Esophagus mucosa (tissue), 1 donor: ENCODE measurements at places on chromosomes 7 and 10. TPM values are rescaled to one million over a fixed set of nuclear protein-coding genes. Genes with fewer than 3 reads are reported as not detected.

DNA sequence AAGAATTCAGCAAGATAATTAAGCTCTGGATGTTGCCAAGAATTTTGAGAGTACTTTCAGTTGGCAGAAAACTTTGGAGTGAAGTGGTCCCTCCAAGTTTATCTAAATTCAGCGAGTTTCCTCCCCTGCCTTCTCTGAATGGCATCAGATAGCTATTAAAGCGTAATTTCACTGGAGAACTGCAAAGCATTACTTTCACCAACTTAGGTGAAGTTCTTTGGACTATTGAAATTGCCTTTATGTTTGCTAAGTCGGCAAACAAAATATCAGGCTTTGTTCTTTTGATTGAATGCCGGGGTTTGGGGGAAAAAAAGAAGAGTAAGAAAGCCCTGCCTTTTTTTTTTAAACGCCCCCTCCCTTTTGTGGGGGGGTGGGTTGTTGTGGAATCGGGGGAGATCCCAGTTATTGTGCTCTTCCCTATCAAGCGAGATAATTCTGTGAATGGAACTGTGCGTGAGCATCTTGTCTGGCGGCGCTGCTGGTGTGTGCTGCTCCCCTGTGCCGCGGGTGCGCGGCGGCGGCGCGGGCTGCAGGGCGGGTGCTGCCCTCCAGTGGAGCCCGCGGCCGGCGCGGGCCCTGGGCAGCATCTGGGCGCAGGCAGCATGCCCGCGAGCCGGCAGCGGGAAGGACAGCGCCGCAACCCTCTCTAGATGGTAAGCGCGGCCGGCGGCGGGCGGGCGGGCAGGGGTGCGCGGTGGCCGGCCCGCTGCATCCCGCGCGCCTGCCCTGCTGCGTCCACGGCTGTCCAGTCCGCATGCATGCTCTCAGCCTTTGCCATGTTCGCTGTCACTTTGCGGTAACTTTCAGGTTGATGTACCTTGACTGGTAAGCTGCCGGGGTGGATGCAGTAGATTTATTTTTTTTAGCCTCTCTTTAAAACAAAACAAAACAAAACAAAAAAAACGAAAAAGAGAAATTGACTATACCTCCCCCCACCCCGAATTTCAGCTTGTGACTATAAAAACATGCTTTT is 176.5 kb downstream of the TCF7L2 start:
- peak; percentile 99 for ATAC-seq

The ZNF862 gene
- 7.3 TPM for total RNA-seq

DNA sequence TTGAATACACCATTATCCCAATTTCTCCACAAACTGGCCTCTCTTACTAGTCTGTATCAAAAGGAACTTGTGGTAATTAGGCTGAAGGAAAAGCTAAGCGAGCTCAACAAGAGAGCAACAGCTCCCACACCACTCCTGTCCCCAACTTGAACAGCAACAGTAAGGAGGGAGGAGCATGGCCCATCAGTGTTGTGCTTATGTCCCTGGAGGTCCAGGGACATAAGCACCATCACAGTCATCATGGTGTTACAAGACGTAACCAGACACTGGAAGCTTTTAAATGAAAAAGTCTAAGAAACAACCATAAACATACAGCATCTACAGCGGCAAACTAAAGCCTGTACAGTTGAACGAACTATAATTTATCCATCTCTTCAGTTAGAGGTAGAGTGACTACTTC is 989 bp downstream of the ERLIN1 start:
- no peak for ATAC-seq

- ATAC-seq = peak; percentile 38
These were observed 85.5 kb downstream of the SLC25A13 start for GRCh38 chr7:96236198-96237039.

The ADAM22 gene
- total RNA-seq = 0.24 TPM

The CHST3 gene
- 9.0 TPM for total RNA-seq

The PCGF6 gene
- 4.5 TPM for total RNA-seq

DNA sequence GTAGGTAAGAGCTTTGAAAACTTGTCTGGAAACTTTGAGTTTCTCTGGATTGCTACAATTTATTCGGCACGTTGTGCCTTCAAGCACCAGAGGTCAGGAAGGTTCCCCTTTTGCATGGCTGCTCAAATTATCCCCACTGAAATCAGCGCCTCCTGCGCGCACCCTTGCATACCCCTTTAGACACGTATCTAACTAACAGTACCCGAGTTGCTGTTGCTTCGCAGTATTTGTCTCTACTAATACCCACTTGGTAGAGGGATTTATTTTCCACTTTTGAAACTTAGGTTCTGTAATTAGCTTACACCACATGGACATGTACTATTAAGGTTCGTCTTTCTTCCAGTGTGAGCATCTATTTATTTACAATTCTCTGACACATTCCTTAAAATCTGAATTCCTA is 1.6 kb downstream of the MEOX2 start:
- no peak for ATAC-seq

DNA sequence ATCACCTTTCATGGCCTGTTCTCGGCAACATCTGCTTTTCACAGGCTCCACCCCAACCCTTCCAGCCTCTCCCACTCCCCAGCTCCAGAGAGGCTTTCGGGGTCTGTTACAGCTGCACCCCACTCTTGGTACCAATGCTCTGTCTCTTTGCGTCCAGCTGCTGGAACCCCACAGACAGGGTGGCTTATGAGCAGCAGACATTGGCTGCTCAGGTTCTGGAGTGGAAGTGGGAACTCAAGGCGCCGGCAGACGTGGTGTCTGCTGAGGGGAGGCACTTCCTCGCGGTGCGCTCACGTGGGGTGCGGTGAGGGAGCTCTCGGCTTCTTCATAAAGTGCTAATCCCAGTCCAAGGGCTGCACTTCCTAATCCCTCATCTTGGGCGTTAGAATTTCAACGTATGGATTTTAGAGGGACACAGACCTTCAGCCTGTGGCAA is 185.7 kb downstream of the ELFN1 start:
- ATAC-seq = no peak

The GPAM gene
- 3.8 TPM for total RNA-seq

DNA sequence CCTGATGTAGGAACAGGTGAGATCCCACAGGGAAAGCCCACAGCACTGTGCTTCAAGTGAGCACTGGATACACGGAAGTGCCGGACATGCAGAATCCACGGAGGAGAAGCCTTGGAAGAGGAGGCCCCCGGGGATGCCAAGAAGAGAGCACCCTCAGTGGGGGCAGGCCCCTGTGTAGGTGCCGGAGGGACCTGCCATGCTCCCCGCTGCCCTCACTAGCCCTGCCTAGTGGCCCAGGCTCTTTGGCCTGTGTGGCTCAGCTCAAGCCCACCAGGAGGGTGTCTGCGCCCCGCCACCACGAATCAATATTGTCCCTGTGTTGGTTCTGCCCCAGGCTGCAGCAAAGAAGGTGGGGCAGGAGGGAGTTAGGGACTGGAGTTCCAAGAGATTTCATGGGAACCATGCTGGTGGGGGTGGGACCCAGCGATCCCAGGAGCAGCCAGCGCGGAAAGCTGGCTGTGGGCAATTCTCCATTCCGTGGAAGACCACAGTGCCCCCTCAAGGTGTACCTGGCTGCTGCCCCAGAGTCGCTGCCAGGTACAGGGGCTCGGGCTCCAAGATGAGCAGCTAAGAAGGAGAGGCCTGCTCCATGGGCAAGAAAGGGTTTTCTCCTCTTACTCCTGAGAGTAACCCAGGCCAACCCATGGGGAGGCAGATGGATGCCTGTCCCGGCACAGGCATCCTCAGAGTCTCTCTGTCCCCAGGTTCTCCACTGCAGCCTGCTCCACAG is 34.9 kb upstream of the LEP start:
- ATAC-seq = no peak

DNA sequence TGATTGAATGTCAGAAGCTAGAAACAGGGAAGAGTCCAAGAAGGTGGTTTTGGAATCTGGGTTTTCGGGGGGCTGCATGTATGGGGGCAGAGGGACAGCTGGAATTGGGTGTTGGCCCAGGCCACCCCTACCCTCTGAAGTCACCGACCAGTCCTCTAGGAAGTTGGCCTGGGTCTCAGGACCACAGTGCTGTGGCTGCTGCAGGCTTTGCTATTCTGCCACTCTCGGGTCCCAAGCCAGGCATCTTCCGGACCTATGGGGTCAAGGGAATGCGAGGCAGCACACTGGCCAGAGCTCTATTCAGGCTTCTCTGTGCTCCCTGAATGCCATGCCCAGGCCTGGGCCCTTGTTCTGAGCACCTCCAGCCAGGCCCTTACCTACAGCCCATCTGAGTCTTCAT is 13.2 kb downstream of the FGF8 start:
- ATAC-seq = no peak

DNA sequence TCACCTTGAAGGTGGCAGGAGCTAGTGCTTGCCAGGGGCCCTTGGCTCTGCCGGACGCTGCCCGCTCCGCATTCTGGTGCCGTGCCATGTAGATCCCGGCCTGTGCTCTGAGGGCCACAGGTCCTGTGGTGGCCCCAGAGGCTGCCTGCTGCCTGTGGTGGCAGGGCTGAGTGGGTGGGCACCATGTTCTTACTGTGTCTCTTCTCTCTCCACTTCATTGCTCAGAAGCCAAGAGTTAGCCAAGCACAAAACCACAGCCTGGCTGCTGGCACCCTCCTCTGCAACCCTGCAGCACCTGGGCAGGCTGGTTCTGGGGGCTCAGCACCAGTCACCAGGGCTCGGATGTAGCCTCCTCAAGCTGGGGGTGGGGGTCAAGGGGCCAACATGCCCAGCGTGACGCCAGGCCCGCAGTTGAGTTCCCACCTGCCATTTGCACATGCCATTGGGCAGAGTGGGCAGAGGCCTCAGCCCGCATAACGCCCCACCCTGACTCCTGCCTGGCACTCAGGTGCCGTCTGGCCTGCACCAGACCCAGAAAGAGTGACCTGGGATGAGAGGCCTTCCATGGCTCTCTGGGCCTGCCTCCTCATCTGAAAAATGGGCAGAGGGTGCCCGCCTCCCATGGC is 16.3 kb downstream of the ZMIZ1 start:
- ATAC-seq = no peak

The SH2D4B gene
- total RNA-seq = 0.04 TPM

The AGR2 gene
- total RNA-seq = 7.5 TPM

- no peak for ATAC-seq
These were observed 19.7 kb downstream of the TSPAN12 start for GRCh38 chr7:120838281-120838682.

- ATAC-seq = no peak
These were observed 105.1 kb upstream of the GPR22 start for GRCh38 chr7:107364787-107365186.

DNA sequence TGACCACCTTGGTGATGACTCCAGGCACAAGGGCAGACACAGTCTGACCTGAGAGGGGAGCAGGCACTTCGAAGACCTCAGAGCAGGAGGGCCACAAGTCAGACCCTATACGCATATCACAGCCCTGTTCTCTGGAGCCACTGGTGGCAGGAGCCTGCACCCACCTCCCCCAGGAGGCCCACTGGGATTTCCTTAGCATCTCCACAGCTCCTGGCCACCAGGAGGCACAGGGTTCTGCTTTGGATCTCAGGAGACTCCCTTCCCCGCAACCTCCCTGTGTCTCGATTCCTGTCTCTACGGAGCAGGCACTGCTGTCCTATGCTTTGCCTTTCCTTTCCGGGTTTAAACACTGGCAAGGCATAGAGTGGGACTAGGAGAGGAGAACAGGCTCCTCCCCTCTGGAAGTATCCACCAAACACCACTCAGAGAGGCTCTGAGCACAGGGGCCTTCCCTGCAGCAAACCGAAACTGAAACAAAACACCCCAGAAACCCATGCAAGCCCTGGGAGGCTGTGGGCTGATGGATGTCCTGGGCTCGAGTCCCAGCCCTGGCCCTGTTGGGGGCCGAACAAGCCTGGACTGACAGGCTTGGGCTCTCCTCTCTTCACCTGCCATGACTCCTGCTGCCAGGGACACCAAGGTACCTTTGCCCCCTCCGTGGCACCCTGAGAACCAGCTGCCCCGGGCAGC is 166.3 kb downstream of the NEURL1 start:
- ATAC-seq = peak; percentile 54

- ATAC-seq = peak; percentile 42
These were observed 79.6 kb downstream of the PTEN start for GRCh38 chr10:87942884-87943527.

DNA sequence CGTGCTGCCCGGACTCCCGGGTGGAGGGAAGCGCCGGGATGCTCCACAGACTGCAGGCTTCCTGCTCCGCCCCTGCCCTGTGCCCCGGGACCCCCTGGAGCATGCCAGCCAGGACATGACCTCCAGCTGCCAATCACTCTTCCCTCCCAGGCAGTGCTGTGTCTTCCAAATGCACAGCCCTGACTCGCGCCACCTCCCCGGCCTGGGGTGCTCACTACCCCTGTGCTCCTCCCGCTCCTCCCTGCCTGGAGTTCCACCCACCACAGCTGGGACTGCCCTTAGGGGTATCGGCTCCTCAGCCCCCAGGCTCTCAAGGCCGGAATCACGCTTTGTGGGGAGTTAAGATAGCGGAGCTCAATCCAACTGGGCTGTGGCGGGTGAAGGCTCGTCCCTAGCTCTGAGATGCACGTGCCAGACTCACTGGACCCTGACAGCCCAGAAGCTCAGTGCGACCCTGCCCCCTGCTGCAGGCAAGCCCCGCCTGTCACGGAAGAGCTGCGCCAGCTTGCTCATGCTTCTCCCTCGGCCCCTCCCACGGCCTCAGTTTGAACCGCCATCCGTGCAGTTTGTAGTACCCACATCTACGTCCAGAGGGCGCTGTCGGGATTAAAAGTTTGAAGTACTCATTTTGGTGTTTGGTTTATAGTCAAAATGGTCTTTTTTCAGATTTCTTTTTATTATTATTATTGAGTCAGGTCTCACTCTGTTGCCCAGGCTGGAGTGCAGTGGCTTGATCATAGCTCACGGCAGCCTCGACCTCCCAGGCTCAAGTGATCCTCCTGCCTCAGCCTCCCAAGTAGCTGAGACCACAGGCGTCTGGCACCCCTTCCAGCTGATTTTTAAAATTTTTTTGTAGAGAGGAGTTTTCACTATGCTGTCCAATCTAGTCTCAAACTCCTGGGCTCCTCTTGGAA is 142.5 kb upstream of the TCERG1L start:
- ATAC-seq = peak; percentile 76

- ATAC-seq = peak; percentile 62
These were observed 55.1 kb downstream of the FAM53B start for GRCh38 chr10:124688889-124689670.

DNA sequence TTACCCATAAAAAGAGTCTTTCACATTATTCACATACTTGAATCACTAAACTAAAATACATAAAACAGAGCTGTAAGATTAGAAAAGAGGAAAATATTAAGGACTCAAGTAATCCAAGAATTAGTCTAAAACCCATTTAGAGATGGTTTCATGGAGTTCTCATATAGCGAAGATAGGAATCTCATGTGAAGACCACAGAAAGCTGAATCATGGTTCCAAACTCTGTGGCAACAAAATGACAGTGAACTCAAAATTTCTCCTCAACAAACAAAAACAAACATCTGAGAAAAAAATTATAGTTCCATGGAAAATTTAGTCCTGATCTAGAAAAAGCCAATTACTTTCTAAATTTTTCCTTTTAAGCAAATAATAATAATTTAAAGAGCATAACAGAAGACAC is 34.6 kb downstream of the BAZ1B start:
- no peak for ATAC-seq

DNA sequence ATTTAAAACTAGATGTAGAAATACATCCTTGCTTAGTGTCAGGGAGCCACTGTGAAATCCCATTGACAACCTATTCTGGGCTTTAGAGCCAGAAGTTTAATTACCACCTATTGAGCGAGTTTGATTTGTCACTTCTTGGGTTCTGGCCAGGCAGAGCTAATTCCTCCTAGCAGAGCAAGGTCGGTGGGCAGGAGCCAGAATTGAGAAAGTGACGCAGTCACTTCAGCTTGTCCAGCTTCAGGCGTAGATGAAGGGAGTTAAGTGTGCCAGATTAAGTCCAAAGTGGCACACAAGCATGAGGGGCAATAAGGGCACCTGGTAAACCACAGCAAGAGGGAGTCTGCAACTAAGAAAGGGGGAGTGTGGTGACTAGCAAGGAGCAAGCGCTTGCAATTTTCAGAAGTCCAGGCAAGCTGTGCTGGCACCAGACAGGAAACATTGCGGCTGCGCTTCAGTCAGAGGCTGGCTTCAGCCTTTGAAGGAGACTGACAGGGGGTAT is 119.4 kb downstream of the ST7 start:
- ATAC-seq = peak; percentile 67

The PAX4 gene
- not detected for total RNA-seq
